ENCODE measurements at places on chromosomes 16 and 17.

DNA sequence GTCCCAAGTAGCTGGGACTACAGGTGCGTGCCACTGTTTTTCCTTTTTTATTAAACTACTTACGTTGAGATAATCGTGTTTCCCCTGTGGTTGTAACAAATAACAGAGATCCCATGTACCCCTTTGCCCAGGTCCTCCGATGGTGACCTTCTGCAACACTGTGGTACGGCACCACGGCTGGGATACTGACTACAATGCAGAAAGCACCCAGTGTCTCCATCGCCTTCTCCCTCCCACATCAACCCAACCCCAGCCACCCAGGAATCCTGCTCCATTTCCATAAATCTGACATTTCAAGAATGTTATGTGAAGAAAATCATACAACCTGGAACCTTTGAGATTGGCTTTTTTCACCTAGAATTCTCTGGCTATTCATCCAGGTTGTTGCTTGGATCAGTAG, 22.1 kb downstream of the MPRIP start:
- DNase-seq = no peak

DNA sequence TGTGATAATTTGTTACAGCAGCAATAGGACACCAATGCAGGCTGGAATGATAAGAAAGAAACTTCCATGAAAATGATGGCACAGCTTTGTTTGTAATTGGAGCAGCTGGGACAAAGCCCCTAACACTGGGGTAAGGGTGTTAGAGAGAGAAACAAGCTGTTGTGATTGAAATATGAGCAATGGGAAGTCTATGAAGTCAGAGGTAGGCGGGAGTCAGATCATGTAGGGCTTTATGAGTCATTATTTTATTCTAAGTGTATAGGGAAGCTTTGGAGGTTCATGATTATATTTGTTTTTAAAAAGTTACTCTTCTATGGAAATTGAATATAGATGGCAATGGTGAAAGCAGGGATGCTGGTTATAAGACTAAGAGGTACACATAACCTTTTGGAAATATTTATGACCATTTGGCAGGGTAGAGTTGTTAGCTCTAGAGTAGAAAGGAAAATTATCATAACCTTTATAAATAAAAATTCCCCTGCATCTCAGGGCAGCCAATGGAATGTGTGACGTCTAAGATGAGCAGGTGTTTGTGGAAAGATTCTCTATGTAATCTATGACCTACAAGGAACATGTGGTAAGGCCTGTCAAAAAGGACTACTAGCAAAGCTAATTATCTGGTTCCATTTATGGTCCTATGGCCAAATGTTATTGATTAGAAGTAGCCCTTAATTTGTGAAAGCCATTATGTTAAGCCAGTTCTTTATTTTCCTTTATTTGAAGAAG, 85.6 kb downstream of the KCNJ2 start:
- DNase-seq = no peak

GRCh38 chr16:71424626-71425025, 17.2 kb downstream of the TLE7 start:
- DNase-seq = no peak

- no peak for DNase-seq
These were observed 106.9 kb downstream of the SYCE1L start for GRCh38 chr16:77306075-77306474.

- no peak for DNase-seq
These were observed 33.8 kb downstream of the SDK2 start for GRCh38 chr17:73610331-73610911.

- no peak for DNase-seq
These were observed 1.4 kb downstream of the TEN1 start for GRCh38 chr17:75980188-75981018.

GRCh38 chr16:10103700-10104099, 78.5 kb downstream of the GRIN2A start:
- DNase-seq = no peak
